HuH-7.5 (cell line): ENCODE measurements at places on chromosomes 13 and 19.
A peak's percentile ranks its signal among the peaks of the same experiment; 100 is the strongest.

- no peak for DNase-seq
Observed at GRCh38 chr19:42281827-42282762, 13.0 kb downstream of the CIC start.

- DNase-seq, result no peak
Observed at GRCh38 chr19:4415352-4415751, 12.9 kb downstream of the CHAF1A start.

DNA sequence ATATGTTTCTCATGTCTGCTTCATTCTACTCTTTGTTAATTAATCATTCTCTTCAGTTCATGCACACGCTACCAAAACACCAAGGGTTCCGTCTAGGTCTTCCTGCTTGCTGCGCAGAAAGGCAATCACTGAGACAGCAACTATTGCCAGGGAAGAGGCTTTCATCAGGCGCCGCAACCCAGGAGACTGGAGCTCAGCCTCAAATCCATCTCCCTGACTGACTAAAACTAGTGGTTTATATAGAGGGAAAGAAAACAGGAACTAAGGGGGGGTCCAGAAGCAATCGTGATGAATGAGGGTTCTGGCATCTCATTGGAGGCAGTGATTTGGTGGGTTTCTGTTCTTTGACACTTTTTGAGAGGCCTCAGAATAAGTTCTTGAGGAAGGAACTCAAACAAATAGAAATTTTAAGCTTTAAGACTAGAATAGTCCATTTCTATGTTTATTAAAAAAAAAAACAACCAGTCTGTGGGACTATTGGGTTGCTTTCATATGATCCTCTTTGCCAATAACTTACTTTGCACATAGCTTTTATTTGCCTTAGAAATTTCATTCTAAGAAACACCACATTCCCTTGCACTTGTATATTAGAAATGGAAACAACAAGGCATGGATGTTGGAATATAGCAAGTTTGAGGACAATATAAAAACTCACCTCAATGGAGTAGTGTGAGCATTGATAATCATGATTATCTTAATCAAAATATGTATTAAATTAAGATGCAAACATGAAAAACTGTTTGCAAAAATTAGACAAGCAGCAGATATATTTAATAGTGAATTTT lies 691.2 kb upstream of the GPC6 start:
- DNase-seq, result no peak

DNA sequence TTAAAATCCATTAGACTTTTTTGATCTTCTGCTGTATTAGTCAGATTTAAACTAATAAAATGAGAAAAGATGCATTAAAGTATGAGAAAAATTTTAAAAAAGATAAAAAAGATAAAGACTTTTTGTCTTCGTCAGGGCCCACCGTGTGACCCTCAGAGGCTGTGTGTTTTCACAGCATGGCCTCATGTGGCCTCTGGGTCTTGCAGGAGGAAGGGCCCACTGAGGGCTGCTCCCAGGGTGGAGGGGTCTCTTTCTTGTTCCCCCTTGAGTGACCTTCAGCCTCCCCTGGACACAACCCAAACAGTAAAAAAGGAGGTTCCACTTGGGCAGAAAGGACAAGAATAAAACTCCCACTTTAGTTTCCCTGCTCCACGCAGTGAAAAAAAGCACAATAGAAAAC lies 57.1 kb upstream of the RANBP3 start:
- DNase-seq, result no peak

DNA sequence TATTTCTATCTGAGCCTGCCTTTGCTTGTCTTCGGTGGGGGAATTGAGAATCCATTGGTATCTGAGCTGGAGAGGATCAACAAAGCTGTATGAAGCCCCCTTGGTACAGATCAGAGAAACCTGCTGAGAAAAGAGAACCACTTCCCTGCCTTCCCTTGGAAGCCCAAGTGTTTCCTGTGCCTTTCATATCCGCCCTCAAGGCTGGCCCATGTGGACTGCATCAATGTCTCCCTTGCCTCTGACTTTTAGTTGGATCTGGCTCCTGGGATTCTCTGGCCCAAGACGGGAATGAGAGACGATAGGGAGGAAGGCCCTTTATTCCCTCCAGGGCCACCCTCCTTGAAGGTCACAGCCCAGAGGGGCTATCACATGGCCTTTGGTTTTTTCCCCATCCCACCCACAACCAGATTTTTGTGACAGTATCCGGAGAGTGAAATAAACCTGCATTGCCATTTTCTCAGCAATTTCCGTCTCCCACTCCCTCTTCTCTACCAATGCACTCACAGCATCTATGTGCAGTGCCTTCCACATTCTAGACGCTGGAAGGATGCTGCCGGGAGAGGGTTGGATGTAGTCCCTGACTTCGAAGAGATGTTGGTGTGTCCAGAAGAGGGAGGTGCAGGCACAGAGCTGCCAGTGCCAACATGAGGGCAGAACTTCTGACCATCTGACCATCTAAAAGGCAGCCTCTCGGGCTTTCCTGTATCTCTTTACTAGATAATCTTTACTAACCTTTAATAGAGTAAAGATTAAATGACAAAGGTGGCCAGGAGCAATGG lies 63.8 kb downstream of the KCTD15 start:
- DNase-seq, result no peak

- DNase-seq, result no peak
Observed at GRCh38 chr19:29576046-29576606, 30.0 kb upstream of the POP4 start.

- no peak for DNase-seq
Observed at GRCh38 chr13:43785650-43786471, 911 bp downstream of the ENOX1 start.

- no peak for DNase-seq
Observed at GRCh38 chr13:50227361-50227760, 212.1 kb downstream of the KCNRG start.

DNA sequence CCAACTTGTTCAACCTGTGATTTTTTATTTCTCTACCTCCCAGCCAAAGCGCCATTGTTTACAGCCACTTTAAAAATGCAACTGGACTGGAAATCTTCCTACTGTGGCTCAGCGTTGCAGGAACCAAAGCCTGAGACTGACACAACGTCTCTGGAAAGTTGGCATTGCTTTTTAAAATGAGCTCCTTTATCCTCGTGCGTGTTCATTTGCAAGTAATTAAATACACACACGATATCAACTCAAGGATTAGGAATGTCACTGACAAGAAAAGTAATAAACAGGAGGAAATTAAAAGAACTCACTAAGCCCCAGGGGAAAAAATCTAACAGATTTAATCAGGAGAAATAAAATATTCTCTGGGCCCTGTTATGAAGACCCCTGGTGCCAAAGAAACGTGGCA lies 184.6 kb upstream of the IRS2 start:
- DNase-seq, result no peak

GRCh38 chr19:53195265-53195903 lies 2.2 kb upstream of the ZNF665 start:
- peak; percentile 64 for DNase-seq

DNA sequence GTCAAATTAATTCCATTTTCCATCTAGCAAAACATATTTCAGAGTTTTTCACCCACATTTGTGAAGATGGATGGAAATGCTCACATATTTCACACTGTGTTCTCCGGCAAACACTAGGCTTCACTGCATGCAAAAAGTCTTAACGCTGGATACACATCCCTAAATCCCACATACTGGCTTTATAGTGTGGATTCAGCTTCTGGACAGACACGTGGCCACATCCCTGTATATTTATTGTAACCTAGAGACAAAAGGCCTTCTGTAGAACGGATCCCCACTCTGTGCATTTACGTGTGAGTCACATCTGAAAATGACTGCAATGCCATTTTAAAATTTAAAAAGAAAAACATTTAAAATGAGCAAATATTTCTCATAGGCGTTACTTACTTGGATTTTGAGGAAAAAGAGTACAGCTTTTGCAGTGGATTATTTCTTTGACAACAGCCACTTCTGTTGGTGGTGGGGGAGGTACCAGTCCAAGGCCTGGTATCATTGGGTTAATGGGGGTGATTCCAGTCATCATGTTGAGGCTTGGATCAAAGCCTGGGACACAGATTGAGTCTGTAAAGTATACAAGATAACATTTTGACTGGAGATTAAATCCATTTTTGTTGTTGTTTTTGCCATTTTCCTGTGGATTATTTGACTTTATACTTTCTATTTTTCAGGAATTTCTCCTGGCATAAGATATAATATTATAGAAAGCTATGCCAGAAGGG lies 337.7 kb downstream of the DNAJC15 start:
- no peak for DNase-seq

GRCh38 chr19:39303373-39304184 lies 7.4 kb downstream of the IFNL1 start:
- peak; percentile 89 for DNase-seq

- DNase-seq, result no peak
Observed at GRCh38 chr13:80413611-80414010, 72.7 kb upstream of the SPRY2 start.

DNA sequence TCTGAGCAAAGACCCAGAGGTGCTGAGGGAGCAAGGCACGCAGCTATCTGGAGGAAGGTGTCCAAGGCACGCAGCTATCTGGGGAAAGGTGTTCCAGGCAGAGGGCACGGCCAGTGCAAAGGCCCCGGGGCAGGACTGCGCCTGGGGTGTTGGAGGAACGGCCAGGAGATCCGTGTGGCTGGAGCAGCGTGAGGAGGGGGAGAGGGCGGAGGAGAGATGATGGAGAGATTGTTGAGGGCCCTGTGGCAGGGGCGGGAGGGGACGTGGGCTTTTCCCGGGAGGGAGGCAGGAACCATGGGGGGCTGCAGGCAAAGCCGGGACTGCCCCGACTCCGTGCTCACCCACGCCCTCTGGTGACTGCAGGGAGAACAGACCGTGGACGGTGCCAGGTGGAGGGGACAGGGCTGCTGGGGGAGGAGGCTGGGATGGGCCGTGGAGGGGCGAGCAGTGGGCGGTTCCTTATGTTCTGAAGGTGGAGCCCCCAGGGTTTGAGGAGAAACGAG lies 13.3 kb upstream of the MISP start:
- DNase-seq, result peak; percentile 98

GRCh38 chr19:1975162-1975480 lies 34.1 kb downstream of the CSNK1G2 start:
- DNase-seq, result no peak

GRCh38 chr13:54162069-54162468 lies 1133.5 kb downstream of the OLFM4 start:
- DNase-seq, result no peak

GRCh38 chr19:35264268-35265125 lies 4.3 kb upstream of the USF2 start:
- no peak for DNase-seq

- no peak for DNase-seq
Observed at GRCh38 chr19:35521124-35521743, 6.9 kb downstream of the SBSN start.

GRCh38 chr19:335486-336066 lies 9.0 kb downstream of the MIER2 start:
- no peak for DNase-seq

DNA sequence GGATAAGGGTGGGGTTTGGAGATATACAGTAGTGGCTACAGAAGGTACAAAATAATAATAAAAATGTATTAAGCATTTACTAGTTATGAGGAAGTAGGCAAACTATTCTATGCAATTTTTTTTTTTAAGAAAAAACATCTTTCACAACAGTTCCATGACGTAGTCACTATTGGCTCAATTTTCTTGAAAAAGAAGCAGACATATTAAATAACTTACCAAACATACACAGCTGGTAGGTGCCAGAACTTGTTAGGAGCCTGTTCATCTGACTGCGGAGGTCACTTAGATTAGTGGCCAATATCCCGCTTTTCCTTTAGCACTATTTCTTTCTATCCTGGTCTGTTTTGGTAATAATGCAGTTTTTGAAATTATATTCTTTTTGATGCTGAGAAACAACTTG lies 593.5 kb downstream of the KCTD12 start:
- DNase-seq, result no peak

- no peak for DNase-seq
Observed at GRCh38 chr13:46355901-46356590, 31.0 kb downstream of the RUBCNL start.

GRCh38 chr13:40613914-40614313 lies 52.5 kb downstream of the FOXO1 start:
- DNase-seq, result no peak

DNA sequence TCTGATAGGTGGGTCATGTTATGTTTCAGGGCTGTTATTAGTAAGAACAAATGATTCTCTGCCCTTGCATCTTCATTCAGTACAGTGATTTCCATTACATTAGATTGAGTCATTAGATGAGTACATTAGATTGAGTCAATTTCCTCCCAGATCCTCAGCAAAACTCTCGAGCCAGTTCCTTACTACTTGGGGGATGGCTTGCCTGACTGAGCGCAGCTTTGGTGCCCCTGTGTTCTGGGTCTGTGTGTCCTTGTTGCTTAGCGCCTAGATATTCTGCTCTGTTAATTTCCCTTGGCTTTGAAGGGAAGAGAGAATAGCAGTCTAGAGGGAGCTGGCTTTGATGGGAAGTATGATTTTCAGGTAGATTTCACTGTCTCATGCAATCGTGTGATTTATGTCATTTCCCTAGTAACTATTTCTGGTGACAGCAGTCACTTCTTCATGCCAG lies 19.1 kb upstream of the SCEL start:
- no peak for DNase-seq

- no peak for DNase-seq
Observed at GRCh38 chr13:73286942-73287620, 228.3 kb downstream of the KLF5 start.

DNA sequence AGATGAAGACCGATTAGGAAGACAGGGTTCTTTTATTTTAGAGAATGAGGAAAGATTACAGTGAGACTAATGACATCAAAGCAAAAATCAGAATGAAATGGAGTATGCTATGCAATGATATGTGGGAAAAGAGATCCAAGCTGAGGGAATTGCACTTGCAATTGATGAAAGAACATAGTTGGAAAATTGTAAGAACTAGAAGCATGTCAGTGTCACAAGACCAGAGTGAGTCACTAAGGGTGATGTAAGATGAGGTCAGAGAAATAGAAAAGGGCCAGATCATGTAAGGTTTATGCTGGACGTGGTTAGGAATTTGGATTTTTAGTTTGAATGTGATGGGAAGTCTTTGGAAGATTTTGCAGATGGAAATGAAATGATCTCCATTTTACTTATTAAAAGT lies 1937.3 kb downstream of the OLFM4 start:
- DNase-seq, result no peak

GRCh38 chr13:27043013-27043412 lies 128.6 kb downstream of the USP12 start:
- DNase-seq, result peak; percentile 33

GRCh38 chr13:48231080-48231479 lies 1.9 kb upstream of the ITM2B start:
- DNase-seq, result no peak

DNA sequence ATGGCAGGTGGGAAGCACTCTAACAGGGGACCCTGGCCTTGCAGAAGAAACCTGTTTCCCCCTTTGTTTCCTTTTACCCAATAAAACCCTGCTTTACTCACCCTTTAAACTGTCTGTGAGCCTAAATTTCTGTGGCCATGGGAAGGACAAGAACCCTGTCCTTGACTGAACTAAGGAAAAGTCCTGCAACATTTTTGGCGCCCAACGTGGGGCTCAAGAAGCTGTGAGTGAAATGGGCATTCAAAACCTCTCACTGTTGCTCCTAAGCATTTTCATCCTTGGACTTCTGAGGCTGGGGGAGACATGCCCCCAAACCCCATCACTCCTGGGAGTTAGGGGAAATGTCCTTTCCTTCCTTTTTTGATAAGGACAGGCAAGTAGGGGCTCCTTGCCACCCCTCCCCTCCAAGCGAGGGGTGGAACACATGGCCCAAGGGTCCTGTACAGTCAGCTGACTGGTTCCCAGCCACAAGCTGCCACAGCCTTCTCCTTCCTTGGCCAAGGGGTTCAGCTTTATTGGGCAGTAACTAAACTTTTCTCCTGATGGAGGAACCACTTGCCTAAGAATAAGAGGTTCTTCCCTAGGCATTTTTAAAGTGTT lies 381.6 kb downstream of the KLF5 start:
- no peak for DNase-seq
